H54 (cell line): ENCODE measurements at places on chromosomes 2 and 18.

DNA sequence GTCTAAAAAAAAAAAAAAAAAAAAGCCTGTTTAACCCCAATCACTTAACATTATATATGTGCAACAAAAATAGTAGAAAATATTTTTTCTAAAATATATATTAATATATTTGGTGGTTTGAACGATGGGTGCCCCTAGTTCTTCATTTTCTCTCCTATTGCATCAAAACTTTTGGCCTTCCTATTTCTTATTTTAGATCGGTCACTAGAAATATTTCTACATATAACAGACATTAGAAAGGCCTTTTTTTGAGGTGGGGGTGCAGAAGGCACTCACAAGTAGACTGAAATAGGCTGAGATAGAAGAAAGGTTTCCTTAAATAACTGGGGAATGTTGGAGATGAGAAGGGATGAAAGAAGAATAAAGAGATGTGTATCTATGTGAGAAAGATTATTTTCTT lies 49.3 kb upstream of the AP1S3 start:
- no peak for DNase-seq

- no peak for DNase-seq
These were observed 216.5 kb downstream of the CDCA7 start for GRCh38 chr2:173571021-173571821.

DNA sequence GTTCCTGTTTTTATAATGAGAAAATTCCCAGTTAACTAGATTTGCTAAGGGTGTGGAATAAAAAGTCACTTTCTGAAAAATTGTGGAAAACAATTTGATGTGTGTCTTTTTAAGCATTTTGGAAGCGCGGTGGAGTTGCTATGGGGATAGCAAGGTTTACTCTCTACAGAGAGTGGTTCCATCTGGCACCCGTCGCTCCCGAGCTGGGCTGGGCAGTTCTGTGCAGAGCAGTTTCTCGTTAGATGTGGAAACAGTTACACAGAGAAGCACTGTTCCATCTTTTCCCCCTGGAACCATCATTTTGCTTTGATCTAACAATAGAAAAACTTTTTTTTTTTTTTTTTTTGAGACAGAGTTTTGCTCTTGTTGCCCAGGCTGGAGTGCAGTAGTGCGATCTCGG lies 17.4 kb downstream of the LDLRAD4 start:
- DNase-seq: no peak

DNA sequence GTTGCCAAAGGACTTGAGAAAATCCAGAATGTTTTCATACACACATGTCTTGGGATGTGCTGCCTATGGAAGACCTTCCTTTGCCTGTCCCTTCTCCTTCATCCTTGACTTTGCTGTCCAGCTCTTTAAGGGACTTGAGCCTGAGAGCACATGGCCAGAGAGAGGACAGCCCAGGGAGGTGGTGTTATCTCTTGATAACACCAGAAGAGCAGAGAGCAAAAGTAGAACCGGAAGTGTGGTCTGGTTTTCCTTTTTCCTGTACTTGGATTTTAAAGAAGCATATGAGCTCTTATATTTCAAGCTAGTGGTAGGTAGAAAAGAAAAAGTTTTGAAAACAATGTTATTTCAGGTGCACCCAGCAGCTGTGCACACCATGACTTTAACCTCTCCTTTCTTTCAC lies 94.1 kb upstream of the ZNF532 start:
- DNase-seq: no peak

DNA sequence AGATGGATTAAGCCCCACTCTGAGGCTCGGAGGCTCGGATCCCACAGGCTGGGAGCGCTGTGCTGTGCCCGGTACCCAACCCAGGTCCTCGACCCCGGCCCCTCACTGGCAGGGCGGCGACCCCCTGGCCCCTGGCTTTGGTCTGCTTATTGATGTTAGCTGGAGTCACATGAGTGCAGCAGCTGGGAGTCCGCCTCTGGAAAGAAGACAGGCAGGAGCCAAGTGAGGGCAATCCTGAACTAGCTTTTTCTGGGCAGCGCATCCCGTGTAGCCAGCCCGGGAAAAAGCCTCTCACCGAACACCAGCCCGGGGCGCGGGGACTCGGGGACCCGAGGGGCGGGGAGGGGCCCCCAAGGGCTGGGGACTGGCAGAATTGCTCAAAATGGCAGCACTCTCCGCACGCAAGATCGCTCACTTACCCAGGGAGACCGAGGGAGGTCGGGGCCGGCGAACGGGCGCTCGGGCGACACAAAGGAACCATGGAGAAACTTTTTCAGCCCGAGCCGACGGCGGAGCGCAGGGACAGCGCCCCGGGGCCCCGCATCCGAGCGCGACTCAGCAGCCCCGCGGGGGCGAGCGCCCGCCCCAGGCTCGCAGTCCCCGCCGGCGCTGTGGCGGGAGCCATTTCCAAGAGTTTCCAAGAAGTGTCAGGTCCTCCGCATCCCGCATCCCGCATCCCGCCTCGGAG lies 567 bp downstream of the TMEM200C start:
- DNase-seq: no peak

DNA sequence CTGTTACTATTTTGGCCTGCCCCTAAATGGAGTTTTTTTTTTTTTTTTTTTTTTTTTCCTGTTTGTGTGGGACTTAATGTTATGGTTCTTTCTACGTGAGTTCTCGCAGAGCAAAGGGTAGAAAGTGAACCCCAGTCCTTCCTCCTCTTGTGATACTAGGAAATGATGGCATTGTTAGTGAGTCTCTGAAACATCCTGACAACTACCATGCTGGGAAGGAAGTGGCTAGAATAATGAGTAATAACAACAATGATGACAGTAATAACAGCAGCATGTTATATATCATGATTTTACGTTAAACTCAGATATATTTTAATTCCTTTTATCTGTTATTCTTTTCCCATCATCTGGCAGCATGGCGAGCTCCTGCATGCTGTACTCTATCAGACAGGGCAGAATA lies 216.2 kb upstream of the LINC00305 start:
- no peak for DNase-seq

DNA sequence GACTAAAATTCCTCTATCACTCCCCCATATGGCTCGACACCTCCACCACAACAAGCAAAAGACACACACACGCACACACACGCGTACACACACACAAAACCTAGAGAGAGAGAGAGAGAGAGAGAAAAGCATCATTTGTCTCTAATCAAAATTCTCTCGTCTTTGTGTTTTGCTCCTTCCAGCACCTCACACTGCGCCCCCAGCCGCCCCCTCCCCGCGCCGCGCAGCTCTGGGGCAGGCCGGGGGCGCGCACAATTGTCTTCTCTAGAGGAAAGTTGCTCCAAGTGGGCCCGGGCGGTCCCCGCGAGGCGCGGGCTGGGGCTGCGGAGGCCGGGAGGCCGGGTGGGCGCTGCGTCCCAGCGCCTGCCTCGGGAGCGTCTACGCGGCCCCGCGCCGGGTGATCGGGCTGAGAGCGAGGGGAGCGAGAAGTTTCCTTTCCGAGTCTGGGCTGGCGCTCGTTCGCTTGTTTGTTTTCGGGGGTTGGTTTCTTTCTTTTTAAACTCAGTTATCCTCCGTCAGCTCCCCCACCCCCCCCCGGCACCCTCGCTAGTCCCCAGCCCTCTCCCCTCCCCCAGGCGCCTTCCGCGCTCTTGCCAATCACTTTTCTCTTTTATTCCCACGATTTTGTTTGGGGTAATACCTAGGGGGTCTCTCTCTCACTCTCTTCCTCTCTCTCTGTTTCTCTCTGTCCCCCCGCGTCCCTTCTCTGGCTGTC lies 4.1 kb downstream of the ZEB2 start:
- DNase-seq: no peak

DNA sequence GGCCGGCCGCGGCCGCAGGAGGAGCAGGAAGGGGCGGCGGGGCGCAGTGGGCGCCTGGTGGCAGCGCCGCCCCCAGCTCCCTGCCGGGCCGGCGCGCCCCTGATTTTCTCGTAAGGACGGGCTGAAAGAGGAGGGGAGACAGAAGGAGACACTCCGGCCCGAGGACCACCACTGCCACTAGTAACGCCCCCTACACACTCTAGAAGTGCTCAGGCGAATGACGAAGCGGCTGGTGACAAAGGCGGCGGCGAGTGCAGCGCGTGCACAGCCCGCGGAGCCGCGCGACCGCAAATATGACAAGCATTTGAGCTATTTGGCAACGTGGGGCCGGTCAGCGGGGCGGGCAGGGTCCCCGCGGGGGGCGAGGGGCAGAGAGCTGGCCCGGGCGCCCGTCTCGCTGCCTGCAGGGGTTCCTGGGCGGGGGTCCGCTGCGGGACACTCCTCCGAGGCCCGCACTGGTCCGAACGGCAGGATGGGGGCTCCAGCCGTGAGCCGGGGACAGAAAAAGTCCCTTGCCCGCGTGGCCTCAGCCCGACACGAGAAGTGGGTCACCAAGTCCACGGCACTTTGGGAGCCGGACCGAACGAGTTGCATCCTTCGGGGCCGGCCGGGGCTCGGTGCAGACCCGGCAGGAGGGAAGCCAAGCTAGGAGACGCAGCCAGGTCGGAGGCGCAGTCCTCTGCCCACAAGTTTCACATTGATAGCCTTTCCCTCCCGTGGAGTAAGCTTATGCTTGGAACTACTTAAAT lies 524 bp upstream of the SERTAD2 start:
- peak; percentile 76 for DNase-seq

DNA sequence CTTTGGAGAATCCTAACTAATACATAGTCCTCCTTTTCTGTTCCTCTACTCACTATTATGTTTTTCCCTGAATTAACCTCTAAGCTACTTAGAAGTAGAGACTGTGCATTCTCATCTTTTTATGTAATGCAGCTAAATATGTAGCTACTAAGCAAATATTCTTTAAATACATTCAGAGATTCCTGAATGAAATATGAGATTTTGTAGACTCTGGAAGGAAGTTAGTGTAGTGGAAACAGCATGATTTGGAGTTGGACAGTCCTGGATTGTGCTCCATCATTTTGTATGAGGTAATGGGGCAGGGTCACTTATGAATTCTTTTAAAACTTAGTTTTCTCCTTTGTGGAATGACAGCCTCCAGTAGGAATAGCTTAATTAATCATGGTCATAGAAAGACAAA lies 24.7 kb upstream of the NT5C1B start:
- DNase-seq: no peak

- DNase-seq: no peak
These were observed 200.9 kb downstream of the NYAP2 start for GRCh38 chr2:225600444-225600843.

DNA sequence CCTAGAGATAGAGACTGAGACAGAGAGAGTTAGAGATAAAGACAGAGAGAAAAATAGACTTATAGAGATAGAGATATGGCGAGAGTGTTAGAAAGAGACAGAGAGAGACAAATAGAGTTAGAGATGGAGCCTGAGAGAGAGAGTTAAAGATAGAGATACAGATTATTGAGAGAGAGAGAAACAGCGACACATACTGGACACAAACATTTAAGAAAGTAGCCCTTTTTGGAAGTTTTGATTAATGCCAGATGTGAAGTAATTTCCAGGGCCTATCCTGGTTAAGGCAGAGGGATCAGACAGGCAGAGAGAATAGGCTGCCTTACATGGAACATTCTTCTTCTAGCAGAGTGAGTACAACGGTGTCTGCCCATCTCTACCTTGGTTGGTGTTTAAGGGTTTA lies 311.6 kb upstream of the CDH7 start:
- no peak for DNase-seq

GRCh38 chr2:67702937-67703336 lies 305.8 kb downstream of the ETAA1 start:
- no peak for DNase-seq

DNA sequence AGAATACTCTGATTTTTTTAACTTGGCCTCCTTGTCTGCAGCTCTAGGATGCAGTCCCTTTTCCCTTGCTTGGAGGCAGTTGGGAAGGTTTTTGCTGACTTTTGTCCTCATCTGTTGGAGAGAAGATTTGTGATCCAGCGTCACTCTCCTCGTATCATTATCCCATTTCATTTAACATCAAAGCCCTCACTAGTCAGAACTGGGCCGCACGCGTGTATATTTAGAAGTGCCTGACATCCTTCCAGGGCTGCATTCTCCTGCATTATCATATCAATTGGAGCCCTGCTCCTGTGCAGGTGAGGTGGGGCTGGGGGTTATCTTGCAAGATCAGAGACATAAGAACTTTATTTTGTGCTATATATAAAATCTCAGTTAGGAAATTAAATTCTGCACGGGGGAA lies 435.1 kb upstream of the HS6ST1 start:
- no peak for DNase-seq

DNA sequence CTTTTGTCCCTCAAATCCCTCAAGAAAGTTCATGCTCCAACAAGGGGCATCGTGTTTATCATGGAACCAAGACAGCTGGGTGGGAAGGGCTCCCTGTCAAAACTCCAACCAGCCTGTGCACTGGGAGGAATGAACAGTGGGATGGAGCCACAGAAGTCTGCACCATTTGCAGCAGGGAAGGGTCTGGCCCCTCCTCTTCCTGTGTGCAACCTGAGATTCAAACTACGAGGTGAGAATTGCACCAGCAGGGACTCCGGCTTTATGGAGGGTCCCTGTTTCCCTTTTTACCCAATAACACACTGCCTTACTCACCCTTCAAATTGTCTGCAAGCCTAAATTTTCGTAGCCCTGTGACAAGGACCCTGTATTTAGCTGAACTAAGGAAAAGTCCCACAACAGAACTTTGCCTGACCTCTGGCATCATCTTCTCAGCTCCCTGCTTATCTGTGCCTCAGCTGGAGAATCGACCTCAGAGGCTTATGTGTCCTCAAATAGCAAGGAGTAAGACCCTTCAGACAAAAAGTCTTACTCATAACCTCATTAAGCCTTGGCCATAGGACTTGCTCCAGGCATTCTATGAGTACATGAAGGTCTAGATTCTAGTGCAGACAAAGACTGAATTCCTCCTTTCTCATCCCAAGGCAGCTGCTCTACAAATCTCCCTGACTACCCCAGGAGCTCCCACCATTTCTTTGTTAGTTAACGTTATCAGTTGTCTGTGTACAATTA lies 178.3 kb upstream of the SERPINE2 start:
- no peak for DNase-seq

DNA sequence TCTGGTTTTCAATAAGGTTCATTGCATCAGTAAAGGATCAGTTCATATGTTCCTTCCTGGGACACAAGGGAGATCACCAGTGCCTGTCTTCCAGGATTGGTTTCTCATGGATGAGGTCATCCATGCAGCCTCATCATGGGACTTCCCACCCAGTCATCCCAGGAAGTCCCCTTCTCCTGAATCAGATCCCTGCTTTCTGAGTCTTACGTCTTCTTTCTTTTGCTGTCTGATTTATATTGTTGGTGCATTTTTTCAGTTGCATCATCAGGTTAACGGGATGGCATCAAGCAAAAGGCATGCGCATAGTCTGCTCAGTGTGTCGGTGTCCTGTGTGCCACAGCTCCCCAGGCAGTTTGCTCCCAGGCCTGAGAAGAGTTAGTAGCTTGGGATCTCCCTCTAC lies 105.9 kb downstream of the SOX11 start:
- no peak for DNase-seq

DNA sequence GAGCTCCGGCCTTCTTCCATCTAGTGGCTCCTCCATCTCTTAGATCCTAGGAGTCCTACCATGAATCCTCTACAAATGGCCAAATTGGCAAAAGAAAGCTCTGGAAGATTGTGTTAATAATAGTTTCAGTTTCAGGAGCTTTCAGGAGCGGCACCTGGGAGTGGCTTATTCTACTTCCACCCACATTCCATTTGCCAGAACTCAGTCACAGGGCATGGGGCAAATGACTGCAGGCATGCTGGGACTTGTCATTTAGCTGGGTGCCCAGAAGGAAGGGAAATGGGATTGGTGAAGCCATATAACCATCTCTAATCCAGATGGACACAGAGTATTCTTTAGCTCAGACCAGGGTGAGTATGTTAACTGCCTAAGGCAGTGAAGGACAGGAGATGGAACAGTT lies 3.6 kb upstream of the LRATD1 start:
- DNase-seq: no peak
